HepG2 (cell line): ENCODE measurements at places on chromosomes 4 and X.

DNA sequence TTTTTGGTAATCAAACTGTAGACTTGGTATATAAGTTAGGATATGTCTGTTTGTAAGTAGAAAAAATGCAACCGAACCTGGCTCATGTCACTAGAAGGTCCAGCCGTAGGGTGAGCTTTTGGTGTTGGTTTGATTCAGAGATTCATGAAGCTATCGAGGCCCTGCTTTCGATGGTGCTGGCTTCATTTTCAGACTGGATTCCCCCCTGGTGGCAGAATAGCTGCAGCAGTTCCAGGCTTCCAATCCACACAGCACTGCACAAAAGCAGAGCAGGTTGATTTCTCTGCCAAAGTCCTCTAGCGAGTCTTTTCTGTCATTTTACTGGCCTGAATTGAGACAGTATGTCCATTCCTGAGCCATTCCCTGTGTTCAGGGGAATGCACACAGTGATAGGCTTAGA, 33.1 kb downstream of the PDK3 start:
- peak; percentile 1 for DNase-seq

- no peak for DNase-seq
Measured at GRCh38 chrX:68922013-68922412, 93.2 kb downstream of the EFNB1 start.

DNA sequence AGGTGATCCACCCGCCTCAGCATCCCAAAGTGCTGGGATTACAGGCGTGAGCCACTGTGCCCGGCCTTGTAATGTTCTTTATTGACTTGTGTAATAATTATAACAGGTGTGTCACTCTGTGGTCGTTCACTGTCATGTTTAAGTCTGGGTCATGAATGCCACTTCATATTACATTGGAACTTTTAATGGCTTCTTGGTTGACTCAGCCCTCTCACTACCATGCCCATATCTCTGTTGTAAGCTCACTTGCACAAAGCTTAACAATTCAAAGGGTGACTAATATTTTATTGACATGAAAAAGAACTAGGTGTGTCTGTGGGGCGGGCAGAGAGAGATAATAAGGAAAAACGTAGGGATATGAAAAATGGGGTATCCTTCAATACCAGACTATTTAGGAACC, 639.7 kb upstream of the ACTRT1 start:
- DNase-seq, result no peak

GRCh38 chr4:156778606-156779005, 193.0 kb downstream of the PDGFC start:
- DNase-seq, result peak; percentile 45

DNA sequence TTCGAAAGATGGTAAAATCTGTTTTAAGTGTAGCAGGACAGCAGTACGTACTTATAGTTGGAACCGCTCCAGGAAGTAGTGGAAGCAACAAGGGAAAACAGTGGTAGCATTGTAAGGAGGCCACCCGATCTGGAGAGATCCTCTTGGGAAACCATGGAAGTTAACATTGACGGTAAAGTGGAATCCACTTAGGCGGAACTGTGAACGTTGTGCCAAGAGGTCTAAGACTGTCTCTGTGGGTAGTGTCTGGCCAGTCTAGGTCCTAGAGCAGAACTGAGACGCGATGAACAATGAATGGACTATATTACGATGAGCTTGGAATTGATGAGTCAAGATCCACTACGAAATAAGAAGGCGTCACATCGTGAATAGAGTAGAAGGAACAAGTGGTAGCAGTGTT, 124.0 kb downstream of the TENM3 start:
- DNase-seq, result no peak

DNA sequence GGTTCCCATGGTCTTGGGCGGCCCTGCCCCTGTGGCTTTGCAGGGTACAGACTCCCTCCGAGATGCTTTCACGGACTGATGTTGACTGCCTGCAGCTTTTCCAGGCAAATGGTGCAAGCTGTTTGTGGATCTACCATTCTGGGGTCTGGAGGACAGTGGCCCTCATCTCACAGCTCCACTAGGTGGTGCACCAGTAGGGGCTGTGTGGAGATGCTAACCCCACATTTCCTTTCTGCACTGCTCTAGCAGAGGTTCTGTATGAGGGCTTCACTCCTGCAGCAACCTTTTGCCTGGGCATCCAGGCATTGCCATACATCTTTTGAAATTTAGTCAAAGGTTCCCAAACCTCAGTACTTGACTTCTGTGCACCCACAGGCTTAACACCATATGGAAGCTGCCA, 176.1 kb downstream of the DCAF12L1 start:
- DNase-seq, result no peak

GRCh38 chr4:8282134-8282641, 12.6 kb downstream of the HTRA3 start:
- DNase-seq, result no peak

DNA sequence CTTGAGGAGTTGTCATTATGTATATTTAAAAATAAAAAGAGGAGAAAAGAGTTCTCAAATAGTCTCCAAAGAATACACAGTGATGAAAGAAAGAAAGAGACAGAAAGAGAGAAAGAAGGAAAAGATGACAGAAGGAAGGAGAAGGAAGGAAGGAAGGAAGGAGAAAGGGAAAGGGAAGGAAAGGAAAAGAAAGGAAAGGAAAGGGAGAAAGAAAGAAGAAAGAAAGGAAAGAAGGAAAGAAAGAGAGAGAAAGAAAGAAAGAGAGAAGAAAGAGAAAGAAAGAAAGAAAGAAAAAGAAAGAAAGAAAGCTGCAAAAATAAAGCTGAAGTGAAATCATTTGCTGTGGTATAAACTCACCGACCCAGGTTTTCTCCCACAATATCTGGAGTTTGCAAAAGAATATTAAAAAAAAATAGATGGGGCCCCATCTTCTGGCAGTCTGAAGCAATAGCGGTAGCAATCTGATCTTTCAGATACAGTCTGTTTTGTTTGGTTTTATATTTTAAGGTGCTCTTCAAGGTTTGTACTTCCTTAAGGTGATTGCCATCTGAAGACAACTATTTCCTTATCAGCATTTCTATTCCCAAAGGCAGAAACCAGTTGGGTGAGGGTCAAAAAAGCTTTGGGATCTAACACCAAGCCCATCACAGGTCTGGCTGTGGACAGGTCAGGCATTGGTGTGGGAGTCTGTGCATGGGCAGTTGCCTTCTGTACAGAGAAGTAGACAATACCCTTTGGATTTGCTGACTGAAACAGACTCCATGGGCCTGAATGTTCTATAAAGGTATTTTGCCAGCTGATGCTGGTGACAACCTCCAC, 160.4 kb downstream of the CPEB2 start:
- DNase-seq, result peak; percentile 15

GRCh38 chr4:151644622-151645021, 116.2 kb downstream of the GATB start:
- peak; percentile 44 for DNase-seq

- DNase-seq, result no peak
Measured at GRCh38 chrX:9643807-9644206, 121.8 kb downstream of the GPR143 start.

DNA sequence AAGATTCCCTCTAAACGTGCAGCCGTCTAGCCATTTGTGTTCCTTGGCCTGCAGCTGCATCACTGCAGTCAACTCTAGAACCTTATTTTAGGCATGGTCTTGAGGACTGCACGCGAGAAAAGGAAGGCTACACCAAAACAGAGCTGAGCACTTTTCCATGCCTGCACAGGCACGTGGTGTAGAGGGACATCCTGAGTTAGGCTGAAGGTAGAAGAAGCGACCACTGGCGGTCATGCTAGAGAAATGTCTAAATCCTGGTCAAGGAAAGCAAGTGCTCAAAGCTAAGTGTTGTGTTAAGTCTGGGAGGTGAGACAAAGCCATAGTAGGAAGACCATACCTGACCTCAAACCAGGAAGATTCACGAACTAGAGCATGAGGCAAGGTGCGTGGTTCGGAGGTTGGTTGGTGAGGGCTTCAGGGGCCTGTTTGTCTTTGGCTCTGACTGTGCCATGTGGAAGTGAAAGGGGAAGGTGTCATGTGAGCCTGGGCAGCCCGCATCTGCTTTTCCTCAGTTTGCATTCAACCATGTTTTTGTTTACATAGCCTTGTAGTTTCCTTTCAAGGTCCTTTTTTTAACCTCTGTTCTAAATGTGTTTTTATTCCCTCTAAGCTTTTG, 203.8 kb downstream of the AASDH start:
- no peak for DNase-seq

DNA sequence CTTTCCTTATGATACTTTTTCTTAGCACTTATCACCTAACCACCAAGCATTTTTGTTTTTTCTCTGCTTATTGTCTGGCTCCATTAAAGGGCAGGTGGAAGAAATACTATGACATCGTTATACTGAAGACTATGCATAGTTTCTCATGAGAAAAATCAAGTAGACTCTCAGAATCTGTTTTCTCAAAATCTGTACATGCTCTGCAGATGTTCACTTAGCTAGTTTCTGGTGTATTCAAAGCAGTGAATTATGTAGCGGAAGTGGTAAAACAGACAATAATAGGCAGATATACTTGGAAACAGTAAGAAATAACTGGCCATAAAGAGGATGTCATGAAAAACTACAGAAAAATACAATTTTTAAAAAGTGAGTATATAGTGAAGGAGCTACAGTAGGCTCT, 146.0 kb downstream of the STIM2 start:
- DNase-seq, result no peak

DNA sequence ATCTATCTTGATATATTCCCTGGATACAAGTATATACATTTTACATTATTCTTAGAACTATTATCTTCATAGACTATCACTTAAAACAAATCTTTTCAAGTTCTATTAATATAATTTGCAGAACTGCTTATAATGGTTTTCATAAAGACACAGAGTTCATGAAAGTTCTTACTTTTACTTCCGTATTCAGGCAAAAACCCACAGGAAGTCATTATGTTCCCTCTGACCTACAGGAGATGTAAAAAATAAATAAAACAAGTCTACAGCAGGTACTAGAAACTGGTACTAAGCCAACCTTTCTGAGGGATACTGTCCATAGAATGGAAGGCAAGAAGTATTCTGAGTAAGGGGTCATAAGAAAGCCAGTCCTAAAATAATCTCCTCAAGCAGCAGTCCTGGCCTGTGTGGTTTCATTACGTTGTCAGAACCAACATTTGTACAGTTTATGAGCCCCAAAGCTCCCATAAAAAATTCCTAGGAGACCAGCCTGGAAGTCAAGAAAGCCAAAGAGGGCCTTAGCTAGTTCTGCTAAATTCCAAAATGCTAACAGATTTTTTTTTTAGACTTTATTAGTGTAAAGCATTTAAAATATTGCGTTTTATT, 68.6 kb downstream of the CAMK2D start:
- no peak for DNase-seq
